Midbrain (tissue), 1 donor: ENCODE measurements at places on chromosomes 16 and 17.

GRCh38 chr17:72602517-72603419 is 481.9 kb downstream of the SOX9 start:
- no peak for DNase-seq

DNA sequence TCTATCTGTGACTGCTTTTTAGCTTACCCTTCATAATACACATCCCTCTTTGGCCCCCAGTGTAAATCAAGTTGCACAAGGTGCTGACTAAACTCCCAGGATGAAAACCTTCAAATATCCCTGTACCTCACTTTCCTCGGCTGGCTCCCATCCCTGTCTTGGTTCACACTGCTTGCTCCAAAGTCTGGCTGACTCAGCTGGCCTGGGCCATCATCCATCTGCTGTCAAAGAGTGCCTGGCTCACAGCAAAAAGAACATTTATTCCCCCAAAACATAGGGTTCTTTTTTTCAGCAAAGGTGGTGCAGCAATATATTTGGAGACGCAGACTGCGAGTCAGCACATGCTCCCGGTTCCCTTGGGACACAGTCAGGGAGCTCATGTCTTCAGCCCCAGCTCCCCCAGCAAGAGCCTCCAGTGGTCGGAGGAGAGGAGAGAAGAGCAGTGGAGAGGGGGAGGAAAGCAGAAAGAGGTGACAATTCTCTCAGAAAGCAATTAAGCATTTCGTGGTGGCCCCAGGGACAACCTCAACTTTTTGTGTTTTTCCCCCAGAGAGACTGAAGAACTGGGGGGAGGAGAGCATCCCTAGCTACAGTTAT is 26.1 kb downstream of the GPR142 start:
- no peak for DNase-seq

GRCh38 chr17:1315409-1315808 is 35.9 kb downstream of the TRARG1 start:
- no peak for DNase-seq

DNA sequence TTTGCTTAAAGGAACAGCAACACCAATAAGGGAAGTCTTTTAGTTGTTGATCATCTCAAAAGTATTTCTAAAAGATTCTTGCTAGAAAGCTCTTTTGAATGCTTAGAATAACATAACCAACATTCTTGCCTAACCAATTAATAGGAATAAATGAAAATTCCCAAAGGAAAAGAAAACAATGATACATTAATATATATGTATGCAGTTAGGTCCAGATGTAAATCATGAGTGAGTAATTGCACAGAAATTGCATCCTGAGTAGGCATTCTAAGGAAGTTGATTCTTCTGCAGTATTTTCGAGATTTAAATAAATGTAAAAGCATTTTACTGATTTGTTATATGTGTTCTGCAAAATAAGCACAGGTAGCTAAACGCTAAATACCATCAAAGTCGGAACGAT is 22.1 kb downstream of the COX10 start:
- no peak for DNase-seq

- DNase-seq: no peak
Measured at GRCh38 chr16:10494343-10495030, 85.9 kb downstream of the EMP2 start.

DNA sequence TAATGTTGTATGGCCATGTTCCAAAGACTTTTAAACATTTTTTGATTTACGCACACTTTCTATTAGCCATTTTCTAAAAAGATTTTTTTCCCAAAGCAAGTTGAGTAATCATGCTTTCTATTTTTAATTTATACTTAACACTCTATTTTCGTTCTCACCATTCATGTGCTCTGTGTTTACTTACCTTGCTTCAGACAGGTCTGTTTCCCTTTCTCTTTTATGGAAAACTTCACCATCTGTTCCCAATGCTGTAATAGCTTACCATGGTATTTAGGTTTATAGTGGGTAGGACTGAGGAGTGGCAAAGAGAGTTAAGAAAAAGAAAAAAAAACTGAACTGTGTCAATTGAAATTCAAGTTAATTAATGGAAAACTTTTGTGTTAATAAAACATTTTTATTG is 37.5 kb upstream of the KCNJ16 start:
- DNase-seq: no peak

DNA sequence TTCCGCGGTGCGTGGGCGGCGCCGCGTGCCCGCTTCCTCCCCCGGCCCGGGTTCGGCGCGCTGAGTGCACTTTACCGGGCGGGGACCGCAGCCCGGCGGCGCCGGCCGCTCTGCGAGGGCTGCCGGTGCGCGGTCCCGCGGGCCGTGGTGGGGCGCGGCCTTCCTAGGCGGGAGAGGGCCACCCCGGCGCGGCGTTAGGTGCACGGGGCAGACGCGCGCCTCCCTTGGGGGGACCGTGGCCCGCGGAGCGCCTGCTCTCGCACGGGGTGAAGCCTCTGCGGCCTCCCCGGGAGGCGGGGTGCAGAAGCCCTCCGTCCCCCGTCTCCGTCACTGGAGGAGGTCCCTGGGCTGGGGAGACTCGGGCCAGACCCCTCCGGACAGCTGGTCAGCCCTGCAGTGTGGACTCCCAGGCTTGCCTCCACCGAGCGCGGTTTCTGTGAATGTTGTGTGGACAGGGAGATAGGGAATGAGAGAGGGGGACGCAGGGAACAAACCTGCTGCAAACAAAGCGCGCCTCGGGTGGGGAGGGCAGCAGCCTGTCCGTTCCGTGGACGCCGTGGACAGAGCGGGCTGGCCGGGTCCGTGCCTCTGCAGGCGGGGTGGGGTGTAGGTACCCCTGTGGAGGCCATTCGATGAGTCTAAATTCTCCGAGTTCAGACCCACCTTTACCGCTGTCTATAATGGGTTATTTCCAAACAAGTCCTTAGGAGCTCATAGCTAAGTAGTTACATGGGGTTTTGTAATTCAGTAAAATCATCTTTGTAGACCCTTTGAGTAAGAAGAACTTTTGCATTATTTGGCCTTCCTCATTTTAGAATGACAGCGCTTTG is 721 bp downstream of the TBCD start:
- DNase-seq: no peak

DNA sequence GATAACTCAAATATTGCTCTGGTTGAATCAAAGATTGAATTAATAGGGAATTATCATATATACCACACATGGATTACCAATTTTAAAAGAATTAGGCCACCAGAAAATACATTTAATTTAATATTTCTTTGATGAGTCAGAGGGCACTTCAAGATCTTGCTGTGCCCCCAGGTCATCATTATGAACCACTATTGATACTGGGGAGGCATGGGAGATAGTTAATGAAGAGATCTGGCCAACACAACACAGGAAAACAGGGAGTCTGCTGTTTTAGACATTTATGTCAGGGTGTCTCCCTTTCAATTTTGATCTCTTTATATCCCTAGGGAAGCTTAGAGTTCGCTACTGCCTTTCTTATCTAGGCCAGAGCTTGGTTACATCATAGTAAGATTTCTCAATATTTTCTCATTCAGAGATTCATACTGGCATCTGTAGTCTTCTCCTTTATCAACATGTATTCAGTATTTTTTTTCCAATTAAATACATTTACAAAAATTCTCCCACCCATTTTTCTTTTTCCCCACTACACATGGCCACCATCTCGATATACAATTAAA is 158.3 kb upstream of the ZFHX3 start:
- DNase-seq: no peak
